Fibroblast of skin of right biceps (primary cell): ENCODE measurements at places on chromosomes 11 and 22.

DNA sequence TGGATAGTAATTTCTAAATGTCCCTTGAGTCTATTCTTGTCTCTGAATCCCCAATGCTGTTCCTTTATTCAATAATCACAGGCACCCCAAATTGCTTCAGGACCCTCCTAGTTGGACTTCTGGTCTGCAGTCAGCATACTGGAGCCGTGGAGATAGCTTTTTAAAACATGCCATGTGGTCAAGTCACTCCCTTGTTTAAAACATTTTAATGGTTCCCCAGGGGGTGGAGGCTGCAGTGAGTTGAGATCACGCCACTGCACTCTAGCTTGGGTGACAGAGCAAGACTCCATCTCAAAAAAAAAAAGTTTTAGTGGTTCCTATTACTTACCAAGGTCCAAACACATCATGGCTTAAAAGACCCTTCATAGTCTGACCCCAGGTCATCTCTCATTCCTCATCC is 220.3 kb downstream of the ADAMTS15 start:
- DNase-seq, result no peak

DNA sequence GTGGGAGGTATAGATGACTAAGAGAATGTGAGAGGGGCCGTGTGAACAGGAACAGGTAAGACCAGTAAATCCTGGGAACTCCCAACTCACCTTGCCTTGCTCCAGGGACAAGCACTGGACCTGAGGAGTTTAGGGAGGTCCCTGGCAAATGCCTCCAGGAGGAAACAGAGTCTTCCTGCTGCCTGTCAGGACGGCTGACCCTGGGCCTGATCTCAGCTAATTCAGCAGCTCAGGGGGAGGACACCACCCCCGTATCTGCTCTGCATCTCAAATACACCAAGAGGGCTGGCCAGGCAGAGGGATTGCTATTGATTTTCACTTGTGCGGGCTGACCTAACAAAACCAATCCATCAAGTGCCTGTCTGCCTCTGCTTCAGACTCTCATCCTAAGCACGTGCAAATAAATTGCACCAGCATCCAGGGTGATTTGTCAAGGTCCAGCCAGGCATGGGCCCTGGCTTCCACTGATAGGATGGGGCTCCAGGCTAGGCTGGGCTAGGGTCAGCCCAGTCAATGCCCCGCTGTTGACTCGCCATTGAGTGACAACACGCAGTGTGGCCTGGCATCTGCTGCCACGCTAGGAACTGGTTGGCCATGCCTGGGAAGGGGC is 20.3 kb downstream of the UQCR10 start:
- DNase-seq, result no peak

DNA sequence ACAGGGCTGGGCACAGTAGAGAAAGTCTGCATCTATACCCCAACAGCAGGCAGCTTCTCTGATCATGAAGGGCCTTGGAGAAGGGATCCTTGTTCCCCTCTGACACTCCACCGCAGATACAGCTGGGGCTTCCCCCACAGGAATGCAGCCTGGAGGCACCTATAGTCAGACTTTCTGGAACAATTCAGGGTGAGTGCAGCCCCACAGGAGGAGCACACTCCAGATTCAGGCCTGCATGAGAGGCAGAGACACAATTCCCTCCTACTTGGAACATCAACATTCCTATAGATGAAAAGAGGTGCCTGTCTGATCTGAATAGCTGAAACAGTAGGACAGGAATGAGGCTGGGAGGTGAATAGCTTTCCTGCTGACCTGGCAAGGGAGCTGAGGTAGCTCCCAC is 1298.0 kb upstream of the CNTN5 start:
- DNase-seq, result no peak

- no peak for DNase-seq
Measured at GRCh38 chr11:75429641-75429901, 3.4 kb downstream of the KLHL35 start.

- DNase-seq, result no peak
Measured at GRCh38 chr11:81870066-81870412, 863.6 kb downstream of the FAM181B start.

GRCh38 chr11:35735903-35736302 is 73.3 kb downstream of the TRIM44 start:
- DNase-seq, result no peak

DNA sequence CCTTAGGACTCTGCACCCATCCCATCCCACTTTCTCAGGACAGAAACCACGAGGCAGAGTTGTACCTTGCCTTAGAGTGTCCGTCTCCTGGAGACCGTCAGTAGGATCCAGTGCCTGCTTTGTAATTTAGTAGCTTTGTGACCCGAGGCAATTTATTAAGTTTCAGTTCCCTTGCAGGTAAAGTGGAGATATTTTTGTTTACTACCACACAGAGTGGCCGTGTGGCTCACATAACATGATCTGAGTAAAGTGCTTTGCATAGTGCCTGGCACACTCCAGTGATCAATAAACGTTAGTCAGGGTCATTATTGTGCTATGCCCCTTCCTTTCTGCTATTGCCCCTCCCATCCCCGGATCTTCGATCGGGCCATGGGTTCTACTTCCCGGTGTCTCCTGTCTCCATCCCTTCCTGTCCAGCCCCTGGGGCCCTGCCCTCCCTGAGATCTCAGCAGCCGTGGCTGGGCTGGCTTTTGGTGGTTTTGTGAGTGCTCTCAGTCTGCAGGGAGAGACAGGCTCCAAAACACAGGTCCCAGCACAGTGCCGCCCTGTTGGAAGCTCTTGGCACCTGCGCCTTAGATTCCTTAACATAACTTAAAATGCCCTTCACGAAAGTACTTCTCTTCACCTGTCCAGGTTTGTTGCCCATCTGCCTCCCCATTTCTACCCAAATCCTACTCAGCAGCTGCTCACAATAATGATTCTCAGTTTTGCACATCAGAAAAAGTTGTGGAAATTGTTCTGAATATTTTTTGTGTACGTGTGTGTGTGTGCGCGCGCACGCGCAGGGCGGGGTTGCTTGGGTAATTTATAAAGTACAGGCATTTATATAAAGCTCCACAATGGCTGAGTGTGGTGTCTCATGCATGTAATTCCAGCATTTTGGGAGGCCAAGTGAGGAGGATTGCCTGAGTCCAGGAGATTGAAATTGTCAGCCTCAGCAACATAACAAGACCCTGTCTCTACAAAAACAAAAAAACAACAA is 753.7 kb downstream of the NTM start:
- no peak for DNase-seq

DNA sequence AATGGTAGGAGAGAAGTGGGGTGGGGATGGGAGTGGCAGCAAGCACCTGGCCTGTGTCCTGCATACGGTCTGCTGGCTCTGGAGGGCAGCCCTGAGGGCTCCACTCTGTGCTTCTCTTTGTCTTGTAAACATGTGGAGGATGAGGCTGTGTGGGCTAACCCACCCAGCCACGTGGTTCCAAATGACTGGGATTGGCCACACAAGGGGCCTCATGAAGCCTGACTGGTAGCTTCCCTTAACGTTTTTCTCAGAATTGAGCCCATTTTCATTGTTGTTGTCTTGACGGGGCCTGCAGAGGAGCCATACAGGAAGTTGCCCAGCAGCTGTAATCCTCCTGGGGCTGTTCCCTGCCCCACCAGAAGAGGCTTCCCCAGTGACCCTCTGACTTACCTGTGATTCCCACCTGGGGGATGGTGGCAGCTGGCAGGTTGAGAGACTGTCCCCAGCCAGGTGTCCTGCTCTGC is 18.0 kb downstream of the DERL3 start:
- DNase-seq, result no peak

- DNase-seq, result no peak
Measured at GRCh38 chr11:27847496-27847895, 147.2 kb upstream of the BDNF start.

- DNase-seq, result no peak
Measured at GRCh38 chr22:30643055-30643875, 7.7 kb downstream of the SLC35E4 start.

DNA sequence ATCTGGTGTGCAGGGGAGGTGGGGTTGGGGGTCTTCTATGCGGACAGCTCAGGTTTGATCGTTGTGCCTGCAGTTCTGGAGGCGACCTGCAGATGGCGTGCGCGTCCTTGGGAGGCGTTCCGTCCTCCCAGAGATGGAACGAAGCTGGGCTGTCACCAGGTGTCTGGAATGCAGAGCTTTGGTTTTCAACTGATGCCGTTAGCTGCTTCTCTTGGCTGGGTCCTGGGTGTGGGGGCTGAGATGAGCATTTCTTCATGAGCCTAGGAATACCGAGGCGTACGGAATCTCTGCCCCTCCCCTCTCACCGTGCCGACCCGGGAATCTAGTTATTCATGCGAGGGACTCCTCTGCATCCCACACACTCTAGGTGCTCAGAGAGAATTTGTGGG is 98.6 kb downstream of the CEP164 start:
- peak; percentile 43 for DNase-seq

DNA sequence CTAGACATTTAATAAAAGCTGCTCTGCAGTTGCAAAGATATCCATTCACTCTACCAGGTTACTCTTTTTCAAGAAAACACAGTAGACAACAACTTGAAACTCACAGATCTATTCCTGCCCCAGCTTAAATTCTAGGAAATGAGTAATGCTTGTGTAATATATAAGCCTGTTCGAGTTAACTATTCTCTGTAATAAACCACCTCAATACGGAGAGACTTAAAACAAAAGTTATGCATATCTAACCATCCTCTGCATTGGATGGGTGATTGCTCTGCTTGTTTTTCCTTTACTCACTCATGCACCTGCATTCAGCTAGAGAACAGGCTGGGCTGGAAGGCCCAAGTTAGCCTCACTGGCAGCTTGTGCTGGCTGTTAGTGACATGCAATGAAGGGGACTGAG is 13.3 kb downstream of the LRRC4C start:
- peak; percentile 27 for DNase-seq
